ENCODE measurements at places on chromosomes 6 and 20.
A peak's percentile ranks its signal among the peaks of the same experiment; 100 is the strongest.

DNA sequence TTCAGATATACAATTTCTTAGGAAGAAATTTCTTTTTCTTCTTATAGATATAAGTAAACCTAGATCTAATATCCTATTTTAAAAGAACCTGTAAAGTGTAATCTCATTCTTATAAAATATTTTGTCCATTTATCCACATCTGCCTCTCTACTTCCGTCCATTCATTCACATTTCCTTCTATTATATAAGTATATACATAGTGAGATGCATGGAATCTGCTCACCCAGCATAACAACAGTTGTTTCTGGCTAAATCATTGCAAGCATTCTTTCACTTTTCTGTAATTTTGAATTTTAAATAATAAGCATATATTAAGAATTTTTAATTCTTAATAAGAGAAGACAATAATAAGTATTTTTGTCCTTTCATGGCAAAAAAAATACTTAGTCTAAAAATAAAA is 45.4 kb downstream of the CEP162 start:
- DNase-seq = no peak

DNA sequence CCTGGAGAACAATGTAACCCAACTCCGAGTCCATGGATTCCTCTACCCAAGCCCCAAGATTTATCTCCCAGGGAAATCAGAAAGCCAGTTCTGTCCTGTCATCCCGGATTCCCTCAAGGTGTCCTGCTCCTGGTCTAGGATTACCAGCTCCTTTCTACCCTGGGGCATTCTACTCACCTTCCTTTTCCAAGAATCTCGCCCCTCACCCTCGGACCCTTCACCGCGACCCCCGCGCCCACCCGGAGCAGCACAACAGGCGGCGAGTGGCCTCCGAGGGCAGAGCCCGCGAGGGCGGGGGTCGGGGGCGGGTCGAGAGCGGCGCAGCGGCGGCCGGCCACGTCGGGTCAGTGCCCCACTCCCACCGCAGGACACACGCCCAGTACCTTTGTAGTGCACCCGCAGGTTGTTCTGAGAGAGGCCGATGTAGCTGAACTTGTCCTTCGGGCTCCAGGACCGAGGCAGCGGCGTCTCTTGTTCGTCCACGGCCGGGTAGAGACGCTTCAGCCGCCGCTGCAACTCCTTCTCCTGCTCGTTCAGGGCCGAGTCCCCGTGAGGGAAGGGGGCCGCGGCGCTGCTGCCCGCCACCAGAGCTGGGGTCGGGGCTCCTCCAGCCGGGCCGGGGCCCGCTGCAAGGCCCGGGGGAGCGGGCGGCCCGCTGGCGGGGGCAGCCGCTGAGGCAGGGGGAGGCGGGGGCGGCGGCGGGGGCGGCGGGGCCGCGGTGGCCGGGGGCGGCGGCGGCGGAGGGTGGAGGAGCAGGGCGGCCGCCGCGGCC is 897 bp downstream of the RANBP9 start:
- DNase-seq = peak; percentile 42

GRCh38 chr6:45697605-45698004 is 318.1 kb downstream of the CLIC5 start:
- no peak for DNase-seq

DNA sequence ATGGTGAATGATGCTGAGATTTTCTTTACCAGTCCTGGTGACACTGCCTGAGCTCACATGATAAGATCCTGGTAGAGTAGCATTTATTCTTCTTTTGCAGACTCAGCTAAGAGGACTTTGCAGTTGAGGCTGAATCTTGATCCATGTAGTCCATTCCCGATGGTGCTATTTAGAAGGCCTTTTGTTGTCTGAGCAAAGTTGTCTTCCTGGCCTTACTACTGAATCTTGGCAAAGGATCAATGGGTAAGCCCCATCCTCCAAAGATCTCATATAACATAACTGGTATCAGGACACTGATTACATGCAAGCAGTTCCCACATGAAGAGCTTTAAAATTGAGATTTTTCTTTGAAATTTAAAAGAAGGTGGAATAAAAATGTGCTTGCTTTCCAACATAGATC is 291.6 kb downstream of the SOX4 start:
- no peak for DNase-seq

All from activated naive CD4-positive, alpha-beta T cell treated with anti-CD3 and anti-CD28 coated beads, Interleukin-2, amount 50 U/mL, for 72 hours (primary cell).